CD4-positive, alpha-beta memory T cell (primary cell): ENCODE measurements at places on chromosomes 2 and 18. TPM values are rescaled to one million over a fixed set of nuclear protein-coding genes. Genes with fewer than 3 reads are reported as not detected.

CNTNAP5 gene
- total RNA-seq: not detected

- H3K36me3 ChIP-seq: no peaks in the 10 kb centered on the region
- no peak overlapping the region for H3K27ac ChIP-seq
- peaks cover 6% of the 10 kb centered on the region for H3K27me3 ChIP-seq
- H3K4me1 ChIP-seq: peaks cover 11% of the 10 kb centered on the region
- DNase-seq: no peak
These were observed 75.6 kb upstream of the UXS1 start for GRCh38 chr2:106269591-106270291.

DNA sequence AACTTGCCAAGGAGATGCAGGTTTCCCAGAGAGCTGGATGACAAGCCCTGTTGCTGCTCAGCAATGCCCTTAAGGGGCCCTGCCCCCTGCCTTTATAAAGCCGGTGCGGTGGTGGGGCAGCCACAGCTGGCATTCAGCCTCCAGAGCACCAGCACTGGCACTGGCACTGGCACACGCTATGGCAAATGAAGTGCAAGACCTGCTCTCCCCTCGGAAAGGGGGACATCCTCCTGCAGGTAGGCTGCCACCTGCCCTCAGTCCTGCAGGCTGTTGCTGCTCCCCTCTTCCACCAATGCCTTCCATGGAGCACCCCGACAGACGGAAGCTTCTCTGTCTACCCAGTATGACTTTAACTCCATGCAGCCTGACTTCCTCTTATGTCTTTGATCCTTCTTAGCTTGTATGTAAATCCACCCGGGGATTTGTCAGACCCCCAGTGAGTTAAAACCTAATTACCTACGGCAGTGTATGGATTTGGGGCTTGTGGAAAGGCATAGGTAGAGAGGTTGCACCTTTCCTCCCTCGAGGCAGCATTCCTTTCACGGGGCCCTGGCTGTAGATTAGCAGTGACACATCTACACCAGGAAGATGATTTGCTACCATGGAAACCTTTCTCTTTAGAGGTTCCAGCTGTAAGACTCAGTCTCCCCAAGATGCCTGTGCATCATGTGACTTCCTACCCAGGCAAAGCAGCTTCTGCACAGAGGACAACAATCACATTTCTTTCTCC lies at the start of gene DAPL1:
TSS of gene DAPL1 (plus strand) at position 123 of the 730 bp plus-strand sequence. CDS start at position 179, 56 bp downstream.
- H3K4me3 ChIP-seq: no peak within 1 kb of the TSS
- no peaks in the 10 kb centered on the region for H3K27me3 ChIP-seq
- H3K36me3 ChIP-seq: no peaks in the 10 kb centered on the region
- no peaks in the 10 kb centered on the region for H3K4me1 ChIP-seq
- no peak for DNase-seq
- no peak within 1 kb of the TSS for H3K27ac ChIP-seq

DNA sequence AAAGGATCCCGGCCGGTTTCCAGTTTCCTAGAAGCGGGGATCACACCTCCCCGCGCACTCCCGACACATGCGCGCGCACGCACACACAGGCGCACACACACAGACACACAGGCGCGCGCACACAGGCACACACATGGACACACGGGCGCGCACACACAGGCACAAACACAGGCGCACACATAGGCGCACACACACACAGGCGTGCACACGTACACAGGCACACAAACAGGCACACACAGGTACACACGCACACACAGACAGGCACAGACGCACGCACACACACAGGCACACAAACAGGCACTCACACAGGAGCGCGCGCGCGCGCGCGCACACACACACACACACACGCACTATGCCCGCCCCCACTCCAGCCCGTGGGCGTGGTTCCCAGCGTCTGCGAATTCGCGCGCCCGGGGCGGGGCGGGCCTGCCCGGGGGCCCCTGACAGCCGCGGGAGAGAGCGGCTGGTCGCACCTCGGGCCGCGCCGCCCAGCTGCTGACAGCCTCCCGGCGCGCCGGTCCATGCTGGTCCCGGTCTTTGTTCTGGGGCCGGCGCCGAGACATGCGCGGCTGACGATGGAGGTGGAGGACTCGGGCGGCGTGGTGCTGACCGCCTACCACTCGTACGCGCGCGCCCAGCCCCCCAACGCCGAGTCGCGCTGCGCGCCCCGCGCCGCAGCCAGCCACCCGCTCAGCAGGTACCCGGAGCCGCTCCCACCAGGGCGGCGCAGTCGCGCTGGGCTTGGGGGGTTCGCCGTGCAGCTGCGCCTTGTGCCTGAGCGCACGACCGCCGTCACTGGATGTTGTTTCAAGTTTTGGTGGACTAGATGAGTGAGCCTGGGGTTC lies at the start of gene ARHGAP28:
TSS of gene ARHGAP28 (plus strand) at position 470 of the 845 bp plus-strand sequence. CDS start at position 576, 106 bp downstream.
- no peaks in the 10 kb centered on the region for H3K4me1 ChIP-seq
- no peaks in the 10 kb centered on the region for H3K27me3 ChIP-seq
- no peak within 1 kb of the TSS for H3K4me3 ChIP-seq
- DNase-seq: no peak

DNA sequence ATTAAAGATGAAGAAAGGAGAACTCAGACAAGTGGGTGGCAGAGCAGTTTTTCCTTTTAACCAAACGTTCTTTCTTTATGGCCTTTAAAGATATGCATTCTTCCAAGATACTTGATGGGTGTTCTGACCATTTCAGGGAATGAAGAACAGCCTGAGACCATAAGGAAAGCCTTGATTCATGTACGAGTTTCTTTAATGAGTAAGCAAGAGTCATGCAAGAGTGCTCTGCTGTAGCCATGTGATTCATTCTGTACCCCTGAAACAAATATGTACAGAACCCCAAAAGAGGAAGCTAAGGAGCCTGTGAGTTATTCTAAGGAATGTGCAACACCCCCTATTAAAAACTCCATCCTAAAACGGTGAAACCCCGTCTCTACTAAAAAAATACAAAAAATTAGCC lies 372.8 kb downstream of the MTX2 start:
- no peaks in the 10 kb centered on the region for H3K36me3 ChIP-seq
- H3K27me3 ChIP-seq: peaks cover 22% of the 10 kb centered on the region
- peaks cover 3% of the 10 kb centered on the region for H3K4me1 ChIP-seq
- DNase-seq: no peak
- H3K27ac ChIP-seq: no peak overlapping the region

GRCh38 chr2:13779996-13780395 lies 852.5 kb upstream of the LRATD1 start:
- H3K36me3 ChIP-seq: no peaks in the 10 kb centered on the region
- no peaks in the 10 kb centered on the region for H3K27me3 ChIP-seq
- no peaks in the 10 kb centered on the region for H3K4me1 ChIP-seq
- H3K27ac ChIP-seq: no peak overlapping the region
- no peak overlapping the region for H3K4me3 ChIP-seq

DNA sequence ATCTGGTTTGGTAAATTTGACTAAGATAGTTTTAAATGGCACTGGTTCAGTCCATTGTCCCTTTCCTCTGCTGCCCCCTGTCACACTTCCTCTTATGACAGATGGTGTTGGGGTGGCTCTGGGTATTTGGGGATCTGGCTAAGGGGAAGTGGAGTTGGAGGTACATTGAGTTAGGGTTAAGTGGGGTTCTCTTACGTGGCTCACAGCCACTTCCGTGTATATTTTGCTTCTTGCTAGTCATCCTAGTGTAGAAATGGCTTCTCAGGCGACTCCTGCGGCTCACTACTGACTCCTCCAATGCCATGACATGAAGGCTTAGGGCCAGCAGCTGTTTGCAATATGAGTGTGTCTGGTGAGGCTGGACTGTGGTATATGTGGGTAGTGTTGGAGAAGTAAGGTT lies 187.0 kb downstream of the HAUS1 start:
- no peaks in the 10 kb centered on the region for H3K36me3 ChIP-seq
- H3K4me3 ChIP-seq: no peak overlapping the region
- no peaks in the 10 kb centered on the region for H3K27me3 ChIP-seq
- no peak overlapping the region for H3K27ac ChIP-seq
- H3K4me1 ChIP-seq: no peaks in the 10 kb centered on the region
- no peak for DNase-seq

GRCh38 chr2:181122601-181123000 lies 142.2 kb downstream of the UBE2E3 start:
- no peak overlapping the region for H3K27ac ChIP-seq
- H3K4me3 ChIP-seq: no peak overlapping the region
- H3K27me3 ChIP-seq: no peaks in the 10 kb centered on the region
- no peak for DNase-seq
- H3K4me1 ChIP-seq: peaks cover 74% of the 10 kb centered on the region
- H3K36me3 ChIP-seq: no peaks in the 10 kb centered on the region

RNF181 gene
- 77.1 TPM for total RNA-seq

- DNase-seq: no peak
- H3K36me3 ChIP-seq: no peaks in the 10 kb centered on the region
- no peak overlapping the region for H3K27ac ChIP-seq
- H3K27me3 ChIP-seq: no peaks in the 10 kb centered on the region
- H3K4me3 ChIP-seq: no peak overlapping the region
These were observed 253.2 kb upstream of the COL3A1 start for GRCh38 chr2:188720811-188721605.

LBH gene
- total RNA-seq: 364 TPM

PRKAG3 gene
- not detected for total RNA-seq

- no peak overlapping the region for H3K27ac ChIP-seq
- no peaks in the 10 kb centered on the region for H3K36me3 ChIP-seq
- H3K4me3 ChIP-seq: no peak overlapping the region
These were observed 487.2 kb upstream of the GCFC2 start for GRCh38 chr2:76197842-76198448.

GRCh38 chr2:227033471-227034148 lies 130.4 kb downstream of the COL4A4 start:
- H3K4me1 ChIP-seq: no peaks in the 10 kb centered on the region
- no peak for DNase-seq
- no peaks in the 10 kb centered on the region for H3K27me3 ChIP-seq
- no peak overlapping the region for H3K27ac ChIP-seq
- H3K4me3 ChIP-seq: no peak overlapping the region
- H3K36me3 ChIP-seq: no peaks in the 10 kb centered on the region

HSPD1 gene
- total RNA-seq: 129 TPM

DNA sequence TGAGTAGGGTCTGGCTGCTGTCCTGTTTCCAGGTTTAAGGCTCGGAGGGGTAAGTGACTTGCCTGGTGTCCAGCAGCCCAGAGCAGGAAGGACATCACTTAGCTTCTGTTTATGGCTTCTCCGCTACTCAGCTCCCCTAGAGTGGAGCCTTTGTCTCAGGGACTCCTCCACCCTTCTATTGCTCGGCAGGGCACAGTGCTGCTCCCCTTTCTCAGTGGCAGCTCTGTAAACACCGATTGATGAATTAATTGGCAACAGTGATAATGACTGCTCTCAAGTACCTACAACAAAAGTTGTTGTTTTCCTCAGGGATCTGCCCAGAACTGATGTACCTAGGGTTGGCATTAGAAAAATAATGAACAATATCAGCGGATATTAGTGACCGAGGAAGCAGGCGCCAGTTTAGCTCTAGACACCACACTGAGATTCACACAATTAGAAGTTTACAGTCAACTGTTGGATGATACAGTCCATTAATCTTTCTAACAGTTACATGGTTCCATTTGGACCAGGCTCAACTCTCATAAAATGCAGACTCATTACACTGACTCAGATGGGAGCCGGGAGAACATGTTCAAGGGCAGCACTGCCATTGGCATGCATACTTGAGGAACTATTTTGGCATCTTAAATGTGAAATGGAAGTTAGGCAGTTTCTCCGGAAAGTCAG lies 265.7 kb downstream of the MTX2 start:
- no peak overlapping the region for H3K27ac ChIP-seq
- no peaks in the 10 kb centered on the region for H3K27me3 ChIP-seq
- H3K4me3 ChIP-seq: no peak overlapping the region
- no peaks in the 10 kb centered on the region for H3K4me1 ChIP-seq
- no peak for DNase-seq

- no peaks in the 10 kb centered on the region for H3K36me3 ChIP-seq
- no peak overlapping the region for H3K27ac ChIP-seq
- H3K4me3 ChIP-seq: no peak overlapping the region
- no peaks in the 10 kb centered on the region for H3K27me3 ChIP-seq
- no peaks in the 10 kb centered on the region for H3K4me1 ChIP-seq
- DNase-seq: no peak
These were observed 263.9 kb upstream of the APCDD1 start for GRCh38 chr18:10190564-10190963.

DTNA gene
- total RNA-seq: not detected
